ENCODE measurements at places on chromosomes 11 and 22.

DNA sequence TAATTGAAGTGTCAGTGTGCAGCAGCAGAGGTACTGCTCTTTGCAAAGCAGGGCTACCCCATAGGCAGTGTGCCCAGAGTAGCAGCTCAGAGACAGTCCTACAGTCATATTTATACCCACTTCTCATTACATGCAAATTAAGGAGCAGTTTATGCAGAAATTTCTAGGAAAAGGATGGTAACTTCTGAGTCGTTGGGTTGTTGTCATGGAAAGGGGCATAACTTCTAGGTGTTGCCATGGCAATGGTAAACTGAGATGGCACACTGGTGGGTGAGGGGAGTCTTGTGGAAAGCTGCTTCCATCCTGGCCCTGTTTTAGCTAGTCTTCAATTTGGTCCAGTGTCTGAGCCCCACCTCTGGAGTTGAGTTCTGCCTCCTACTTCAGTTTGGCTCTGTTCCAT lies 77.4 kb downstream of the MN1 start:
- DNase-seq: no peak

GRCh38 chr11:134527382-134528243 lies 115.6 kb upstream of the B3GAT1 start:
- no peak for DNase-seq

- DNase-seq: no peak
Observed at GRCh38 chr22:47210112-47210657, 447.7 kb downstream of the TBC1D22A start.

- no peak for DNase-seq
Observed at GRCh38 chr11:128894286-128894681, 3.1 kb downstream of the KCNJ5 start.
